ENCODE measurements at places on chromosomes 4 and X.

GRCh38 chrX:11757397-11757718 lies 679 bp upstream of the MSL3 start:
- DNase-seq, result no peak

DNA sequence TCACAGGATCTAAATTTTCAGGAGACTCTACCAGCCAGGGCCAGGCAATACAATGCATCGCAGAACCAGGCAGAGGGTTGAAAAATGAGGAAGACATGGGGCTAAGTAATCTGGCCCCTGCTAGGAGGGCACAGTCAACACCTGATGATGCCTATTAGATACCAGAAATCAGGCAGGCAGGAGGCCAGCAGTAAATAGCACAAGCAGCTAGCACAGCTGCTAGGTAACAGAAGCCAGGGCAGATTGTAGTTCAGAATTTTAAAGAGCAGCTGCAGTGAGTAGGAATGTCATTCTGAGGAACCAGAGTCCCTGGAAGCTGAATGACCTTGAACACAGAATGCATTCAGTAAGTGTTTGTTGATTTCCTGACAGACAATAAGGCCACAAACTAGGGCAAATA lies 38.8 kb upstream of the TRPC5OS start:
- DNase-seq, result no peak

DNA sequence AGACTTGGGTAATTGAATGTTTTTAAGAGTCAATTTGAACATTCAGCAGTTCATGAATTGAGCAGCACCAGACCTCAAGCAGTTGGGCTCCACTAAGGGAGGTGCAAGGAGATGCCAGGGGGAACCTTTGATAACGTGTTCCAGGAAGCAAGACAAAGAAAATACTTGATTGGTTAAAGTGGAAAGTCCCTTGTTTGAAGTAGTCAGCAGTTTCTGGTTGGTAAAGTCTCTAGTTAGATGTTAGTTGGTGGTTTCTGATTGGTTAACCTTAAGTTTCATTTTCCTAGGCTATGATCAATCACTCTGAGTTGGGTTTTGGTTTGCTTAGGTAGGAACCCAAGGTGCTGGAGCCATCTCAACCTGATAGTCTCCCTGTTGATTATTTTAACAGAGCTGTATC lies 4.0 kb downstream of the HERC6 start:
- DNase-seq, result no peak

DNA sequence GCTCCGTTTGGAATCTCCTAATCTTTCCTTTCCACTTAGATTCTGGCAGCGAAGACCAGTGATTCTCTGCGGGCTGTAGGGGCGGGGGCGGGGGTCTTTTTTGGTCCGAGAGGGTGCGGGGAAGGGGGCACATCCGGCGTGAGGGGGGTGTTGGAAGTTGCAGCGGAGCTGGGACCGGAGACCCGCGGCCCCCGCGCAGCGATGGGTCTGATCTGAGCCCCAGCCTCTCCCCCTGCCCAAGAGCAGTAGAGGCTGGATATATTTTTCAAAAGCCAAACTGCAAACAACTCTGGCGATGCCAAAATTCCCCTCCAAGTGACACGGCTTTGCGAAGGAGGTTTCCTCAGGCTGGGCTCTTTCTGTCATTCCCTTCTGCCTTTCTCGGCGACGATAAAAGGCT lies 355 bp downstream of the GRID2 start:
- no peak for DNase-seq

GRCh38 chr4:99574530-99575324 lies at the start of gene MTTP:
Gene MTTP (plus strand): TSS chr4:99574824. CDS start chr4:99574910, 86 bp downstream.
- DNase-seq, result no peak

- no peak for DNase-seq
Measured at GRCh38 chr4:128463006-128463405, 175.4 kb upstream of the PGRMC2 start.

- no peak for DNase-seq
Measured at GRCh38 chrX:31260351-31260750, 188.5 kb upstream of the FTHL17 start.

- no peak for DNase-seq
Measured at GRCh38 chr4:16665942-16666551, 232.4 kb downstream of the LDB2 start.

DNA sequence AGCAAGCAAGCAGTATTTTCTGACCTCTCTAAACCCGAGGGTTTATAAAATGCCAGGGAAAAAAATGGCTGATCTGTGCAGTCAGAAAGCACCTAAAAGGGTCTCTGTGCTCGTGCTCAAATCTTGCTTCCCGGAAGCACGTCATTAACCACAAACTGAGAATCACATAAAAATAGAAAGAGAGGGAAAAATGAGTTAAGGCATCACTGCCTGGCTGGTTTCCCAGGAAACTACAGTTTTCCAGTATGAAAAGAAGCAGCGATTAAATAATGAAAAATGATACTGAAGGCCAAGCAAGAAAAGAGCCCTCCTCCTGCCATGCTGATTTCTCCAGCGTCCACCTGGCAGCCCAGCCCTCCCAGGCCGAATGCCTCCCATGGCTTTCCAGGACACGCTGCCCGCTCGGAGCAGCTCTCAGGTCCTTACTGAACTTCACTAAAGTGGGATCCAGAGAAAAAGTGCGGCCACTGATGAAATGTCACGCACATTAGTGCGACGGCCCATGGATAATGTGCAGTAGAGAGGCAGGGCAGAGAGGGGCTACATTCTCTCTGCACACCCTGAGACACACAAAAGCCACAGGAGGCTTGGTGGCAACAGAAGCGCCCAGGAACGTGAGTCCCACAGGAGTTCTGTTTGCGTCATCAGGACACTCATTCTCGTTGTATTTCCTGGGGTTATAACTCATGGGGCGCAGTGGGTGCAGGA lies 80.4 kb downstream of the WFS1 start:
- DNase-seq, result no peak

DNA sequence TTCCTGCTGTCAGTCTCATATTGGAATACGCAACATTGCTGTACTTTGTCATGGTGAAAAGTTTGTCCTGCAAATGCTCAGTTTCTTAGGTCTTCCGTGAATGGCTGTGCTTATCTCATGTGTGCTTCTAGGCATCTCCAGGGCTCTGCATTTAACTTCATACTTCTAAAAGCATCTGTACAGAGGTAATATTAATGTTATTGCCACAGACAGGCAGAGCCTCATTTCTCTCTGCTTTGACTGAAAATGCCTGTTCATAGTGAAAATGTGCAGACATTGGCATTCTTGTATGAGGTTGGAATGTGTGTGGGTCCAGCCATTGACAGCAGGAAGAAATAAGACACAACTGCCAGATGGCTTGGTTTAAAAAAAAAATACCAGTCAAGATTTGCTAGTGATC lies 140.1 kb upstream of the TTC29 start:
- DNase-seq, result no peak

DNA sequence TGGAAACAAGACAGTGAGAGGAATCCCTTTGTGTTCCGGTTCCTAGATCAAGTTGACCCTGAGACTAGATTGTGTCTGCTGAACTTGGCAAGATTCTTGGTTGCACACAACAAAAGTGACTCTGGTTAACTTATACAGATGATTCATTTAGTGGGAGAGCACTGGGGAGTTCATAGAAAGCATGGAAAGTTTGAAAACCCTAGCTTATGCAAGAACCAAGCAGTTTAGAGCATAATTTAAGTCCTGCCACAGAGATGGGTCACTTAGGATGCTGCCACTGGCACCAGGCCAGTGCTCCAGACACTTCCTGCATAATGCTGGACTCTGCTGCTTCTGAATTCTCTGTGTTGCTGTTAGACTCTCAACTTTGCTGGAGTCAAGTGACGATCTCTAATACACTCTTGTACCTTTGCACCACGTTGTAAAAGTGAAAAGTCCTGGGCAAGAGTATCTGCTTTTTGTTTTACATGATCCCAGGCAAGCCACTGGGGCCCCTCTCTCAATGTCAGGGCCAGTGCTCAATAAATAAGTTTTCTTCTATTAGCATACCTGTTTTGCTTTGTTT lies 12.7 kb upstream of the DCUN1D4 start:
- no peak for DNase-seq
